ENCODE measurements at places on chromosomes 1 and 21.
A peak's percentile ranks its signal among the peaks of the same experiment; 100 is the strongest.

DNA sequence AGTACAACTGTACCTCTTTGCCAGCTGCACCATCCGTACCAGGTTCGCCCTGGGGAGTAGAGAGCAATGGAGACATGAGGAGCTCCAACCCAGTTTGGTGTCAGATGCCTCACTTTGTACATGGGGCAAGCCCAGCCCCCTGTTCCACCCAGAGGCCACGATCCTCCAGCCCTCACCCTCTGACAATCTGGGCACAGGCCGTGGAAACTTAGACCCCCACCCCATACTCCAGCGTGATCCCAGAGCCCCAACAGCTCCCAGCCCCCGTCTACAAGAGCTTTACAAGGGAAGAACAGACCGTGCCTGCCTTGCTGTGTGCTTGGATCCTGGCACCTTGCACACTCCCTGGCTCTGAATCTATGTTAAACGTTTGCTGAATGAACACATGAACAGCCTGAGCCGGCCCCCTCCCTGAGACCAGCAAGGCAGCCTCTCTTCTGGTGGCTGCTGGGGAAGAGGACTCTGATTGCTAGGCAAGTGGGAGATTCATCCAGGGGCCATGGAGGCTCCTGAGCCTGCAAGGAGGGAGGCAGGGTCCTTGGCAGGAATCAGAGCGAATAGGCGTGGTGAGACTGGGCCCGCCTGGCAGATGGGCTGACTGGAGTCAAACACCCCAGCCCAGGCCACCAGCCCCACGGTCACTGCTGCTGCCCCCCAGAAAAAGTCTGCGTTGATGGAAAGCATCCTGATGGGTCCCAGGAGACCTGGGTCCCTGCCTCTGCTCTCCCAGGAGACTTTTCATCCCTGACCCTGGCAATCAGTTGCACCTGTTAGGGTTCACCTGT is 12.5 kb upstream of the PEF1 start:
- DNase-seq, result no peak

GRCh38 chr21:38965241-38965640 is 159.5 kb downstream of the ETS2 start:
- DNase-seq, result no peak

DNA sequence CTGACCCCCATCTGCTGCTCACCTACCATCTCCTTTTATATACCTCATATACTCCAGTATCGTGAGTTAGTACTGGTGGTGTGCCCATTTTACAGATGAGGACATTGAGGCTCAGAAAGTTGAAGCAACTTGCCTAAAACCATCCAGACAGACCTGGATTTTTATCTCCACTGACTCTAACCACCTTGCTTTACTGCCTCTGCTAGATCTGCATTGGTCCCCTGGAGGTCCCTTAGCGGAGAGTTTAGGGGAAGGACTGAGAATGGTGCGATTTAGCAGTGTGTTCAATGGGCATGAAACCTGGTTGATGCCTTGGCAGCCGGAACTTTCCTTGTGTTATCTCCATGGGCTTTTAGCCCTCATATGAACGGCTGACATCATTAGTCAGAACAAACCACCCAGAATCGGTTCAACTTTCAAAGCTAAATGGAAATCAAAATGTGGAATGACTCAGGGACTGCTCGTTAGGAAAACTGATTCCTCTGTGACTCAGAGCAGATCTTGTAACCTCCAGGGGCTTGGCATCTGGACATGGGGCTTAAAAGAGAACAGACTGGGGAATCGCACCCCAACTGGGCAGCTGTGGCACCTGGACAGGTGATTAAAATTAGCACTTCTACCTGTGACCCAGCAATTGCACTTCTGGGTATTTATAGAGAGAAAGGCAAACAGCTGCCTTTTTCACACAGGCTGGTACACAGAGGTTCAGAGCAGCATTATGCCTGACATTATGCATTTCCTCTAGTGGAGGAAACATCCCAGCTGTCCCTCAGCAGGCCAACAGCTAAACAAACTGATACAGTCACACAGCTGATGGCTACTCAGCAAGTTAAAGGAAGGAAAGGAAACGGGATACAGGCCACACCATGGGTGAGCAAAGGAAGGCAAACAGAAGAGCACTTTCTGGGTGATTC is 25.3 kb downstream of the TMEM51 start:
- no peak for DNase-seq

GRCh38 chr1:75792091-75792490 is 4.6 kb upstream of the MSH4 start:
- DNase-seq, result no peak

DNA sequence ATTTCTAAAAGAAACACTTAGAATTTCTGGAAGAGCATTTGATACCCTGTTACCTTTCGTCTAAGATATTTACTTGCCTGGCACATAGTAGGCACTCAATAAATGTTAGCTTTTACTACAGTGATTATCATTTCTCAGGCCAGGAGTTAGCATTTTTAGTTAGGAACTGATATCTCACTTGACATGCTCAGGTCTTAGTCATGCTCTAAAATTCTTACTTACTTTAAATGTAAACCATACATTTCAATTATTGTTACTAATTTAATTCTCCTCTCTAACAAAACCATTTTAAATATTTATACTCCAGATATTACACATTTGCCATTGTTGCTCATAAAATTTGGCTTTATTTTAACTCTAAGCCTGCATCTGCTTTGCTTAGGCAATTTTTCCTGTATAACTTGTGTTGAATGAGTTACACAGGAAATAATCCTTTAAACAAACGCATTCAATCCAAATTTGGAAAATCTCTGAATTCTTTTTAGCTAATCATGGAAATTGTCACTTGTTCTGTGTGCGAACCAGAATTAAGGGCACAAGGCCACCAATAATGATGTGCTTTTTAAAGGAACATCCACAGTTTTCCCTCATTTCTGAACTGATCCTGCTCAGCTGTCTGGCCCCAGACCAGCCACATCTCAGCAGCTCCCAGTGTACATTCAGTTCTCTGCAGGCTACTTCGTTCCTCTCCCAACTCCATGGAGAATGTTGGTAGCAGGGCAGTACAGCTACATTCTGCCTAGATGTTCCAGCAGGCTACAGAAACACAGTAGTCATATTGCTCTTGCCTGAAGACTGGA is 15.6 kb downstream of the NIBAN1 start:
- no peak for DNase-seq

DNA sequence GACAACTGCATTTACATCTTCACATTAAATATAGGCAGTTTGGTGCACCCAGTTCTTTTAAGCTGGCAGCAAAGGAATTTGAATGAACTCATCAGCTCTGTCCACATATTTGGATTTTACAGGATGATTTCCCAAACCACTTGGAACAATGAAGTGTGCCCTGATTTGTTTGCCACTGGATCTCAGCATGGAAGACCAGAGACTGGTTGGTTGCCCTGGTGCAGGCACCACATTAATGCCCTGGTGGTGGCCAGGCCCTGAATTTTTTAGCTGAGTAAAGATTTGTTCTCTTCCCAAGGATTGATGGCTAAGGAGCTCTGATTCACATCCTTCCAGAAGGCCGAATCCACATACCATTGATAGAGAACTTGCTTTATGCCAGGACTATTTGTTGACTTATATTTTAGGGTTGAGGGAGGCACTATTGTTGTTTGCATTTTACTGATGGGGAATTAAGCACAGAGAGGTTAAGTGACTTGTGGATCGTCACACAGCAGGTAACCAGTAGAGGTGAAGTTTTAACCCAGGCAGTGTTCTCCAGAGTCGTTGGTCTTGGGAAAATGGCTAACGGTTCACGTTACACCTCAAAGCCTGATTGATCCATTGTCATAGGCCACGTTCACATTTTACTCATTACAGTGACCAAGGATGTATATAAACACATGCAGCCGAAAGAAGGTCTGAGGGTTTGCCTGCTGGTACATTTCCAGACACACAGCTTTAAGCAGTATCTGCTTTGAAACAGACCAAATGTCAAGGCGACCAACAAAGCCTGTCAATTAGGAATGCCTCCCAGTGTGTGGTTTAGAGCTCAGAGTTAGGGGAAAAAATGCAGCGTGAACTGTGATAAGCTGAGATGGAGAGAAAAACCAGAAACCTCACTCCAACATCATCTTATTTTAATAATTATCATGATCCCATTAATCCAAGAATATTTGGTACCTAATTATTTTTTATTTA is 50.7 kb downstream of the KAZN start:
- no peak for DNase-seq

GRCh38 chr1:212561501-212561931 is 47.0 kb upstream of the ATF3 start:
- no peak for DNase-seq

DNA sequence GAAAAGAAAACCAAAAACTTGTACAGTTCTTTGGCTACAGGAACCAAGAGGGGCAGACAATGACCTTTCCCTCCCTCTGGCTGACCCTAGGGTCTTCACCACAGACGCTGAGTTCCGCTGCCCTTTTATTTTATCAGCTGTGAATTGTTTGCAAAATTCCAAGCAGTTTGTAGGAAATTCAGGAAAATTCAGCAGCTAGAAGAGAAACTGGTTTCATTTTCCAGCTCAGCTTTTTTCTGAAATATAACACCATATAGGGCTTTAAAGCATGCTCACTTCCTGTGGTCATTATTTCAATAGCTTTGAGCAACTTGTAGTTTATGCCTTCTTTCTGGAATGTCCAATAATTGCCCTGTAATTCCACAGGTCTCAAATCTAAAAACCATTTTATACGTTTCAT is 5.5 kb upstream of the PIK3R3 start:
- no peak for DNase-seq

- no peak for DNase-seq
Measured at GRCh38 chr1:176866011-176866714, 298.3 kb downstream of the ASTN1 start.

DNA sequence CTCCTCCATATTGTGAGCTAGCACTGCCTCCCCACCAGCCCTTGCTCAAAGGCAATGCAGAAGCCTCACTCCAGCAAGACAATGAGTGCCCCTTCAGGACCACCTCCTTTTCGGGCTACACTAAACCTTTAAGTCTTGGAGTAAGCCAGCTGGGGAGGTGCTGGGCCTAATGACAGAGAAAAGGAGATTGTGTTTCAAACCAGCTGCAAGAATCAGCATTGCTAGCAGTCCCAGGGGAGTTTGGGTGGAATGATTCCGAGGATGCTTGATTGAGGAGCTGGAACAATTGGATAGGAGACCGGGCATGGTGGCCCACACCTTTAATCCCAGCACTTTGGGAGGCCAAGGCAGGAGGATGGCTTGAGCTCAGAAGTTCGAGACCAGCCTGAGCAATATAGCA is 54.1 kb upstream of the GPR37L1 start:
- DNase-seq, result no peak

- DNase-seq, result peak; percentile 68
Measured at GRCh38 chr1:26993237-26994019, at the start of gene TRNP1. Gene TRNP1 (plus strand): TSS chr1:26993692. CDS start chr1:26993787, 95 bp downstream.

DNA sequence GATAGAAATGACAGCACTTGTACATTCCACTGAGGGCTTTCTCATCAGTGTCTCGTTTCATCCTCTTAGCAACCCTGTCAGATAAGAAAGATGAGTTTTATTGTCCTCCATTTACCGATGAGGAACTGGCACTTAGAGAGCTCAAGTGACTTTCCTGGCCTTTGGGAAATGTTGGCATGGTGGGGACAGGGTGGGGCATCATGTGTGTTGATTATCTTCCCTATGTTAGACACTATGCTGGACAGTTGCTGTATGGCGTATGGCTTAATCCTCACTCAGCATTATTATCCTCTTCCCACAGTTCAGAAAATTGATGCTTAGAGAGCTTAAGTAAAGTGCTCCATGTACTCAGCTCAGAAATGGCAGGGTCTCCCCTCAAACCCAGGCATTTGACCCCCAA is 163.2 kb downstream of the CAMTA1 start:
- no peak for DNase-seq

- DNase-seq, result no peak
Measured at GRCh38 chr1:52119301-52120079, 22.4 kb upstream of the ZFYVE9 start.

DNA sequence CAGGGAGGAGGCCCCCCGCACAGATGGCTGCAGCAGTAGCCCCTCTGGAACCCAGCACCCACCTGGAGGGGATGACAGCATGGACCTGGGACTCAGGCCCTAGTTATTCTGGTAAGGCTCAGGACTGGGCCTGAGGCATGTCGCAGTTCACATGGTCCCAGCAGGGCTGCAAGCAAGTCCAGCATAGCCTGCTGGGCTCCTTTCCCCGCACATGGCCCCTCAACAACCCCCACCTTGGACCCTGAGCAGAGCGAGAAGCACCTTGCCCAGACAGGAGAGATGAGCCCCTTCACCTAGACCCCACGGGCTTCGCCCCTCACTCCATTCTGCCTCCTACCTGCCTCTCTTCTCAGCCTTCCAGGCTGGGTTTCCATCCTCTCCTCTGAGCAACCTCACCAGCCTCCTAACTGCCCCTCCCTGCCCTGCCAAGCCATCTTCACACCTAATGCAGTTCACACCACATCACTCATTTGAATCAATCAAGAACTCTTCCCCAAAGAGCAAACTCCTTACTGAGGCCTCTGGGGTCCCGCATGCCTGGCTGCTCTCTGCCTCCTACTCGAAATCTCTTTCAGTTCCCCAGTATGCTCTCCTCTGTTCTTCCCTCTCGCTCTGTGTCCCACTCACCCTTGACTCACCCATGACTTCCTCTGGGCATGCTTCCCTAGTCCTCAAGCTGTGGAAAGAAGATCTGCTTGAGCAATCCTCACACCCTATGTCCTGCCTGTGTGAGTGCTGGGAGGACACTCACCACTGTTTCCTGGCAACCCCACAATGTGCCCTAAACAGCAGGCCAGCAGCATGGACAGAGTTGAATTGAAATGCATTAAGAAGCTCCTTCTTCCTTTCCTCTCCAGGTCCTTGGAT is 9.4 kb upstream of the THEMIS2 start:
- DNase-seq, result peak; percentile 37

DNA sequence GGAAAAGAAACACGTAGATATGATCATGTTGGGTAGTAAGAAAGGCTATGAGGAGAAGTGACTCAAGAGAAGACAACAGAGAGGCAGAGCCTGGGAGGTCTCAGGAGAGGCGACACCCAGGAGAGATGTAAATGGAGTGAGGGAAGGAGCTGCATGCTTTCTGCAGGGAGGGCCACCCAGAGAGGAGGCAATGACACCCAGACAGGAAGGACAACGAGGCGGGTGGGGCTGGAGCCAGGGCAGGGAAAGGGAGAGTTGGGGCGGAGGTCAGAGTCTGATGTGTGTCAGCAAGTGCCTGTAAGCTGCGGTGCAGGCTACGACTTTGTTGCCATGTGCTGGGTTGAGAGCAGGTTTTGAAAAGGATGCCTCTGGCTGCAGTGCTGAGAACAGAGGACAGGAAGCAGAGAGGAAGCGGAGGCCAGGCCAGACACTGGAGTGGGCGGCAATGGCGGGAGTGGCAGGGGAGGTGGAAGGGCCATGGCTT is 31.3 kb downstream of the SLC1A7 start:
- DNase-seq, result no peak

- no peak for DNase-seq
Measured at GRCh38 chr1:172141341-172141881, 279.1 kb upstream of the C1orf105 start.

GRCh38 chr1:153232553-153232952 is 15.2 kb downstream of the PRR9 start:
- DNase-seq, result no peak
